Progenitor cell of endocrine pancreas (in vitro differentiated cells): ENCODE measurements at places on chromosomes 12 and 14.

DNA sequence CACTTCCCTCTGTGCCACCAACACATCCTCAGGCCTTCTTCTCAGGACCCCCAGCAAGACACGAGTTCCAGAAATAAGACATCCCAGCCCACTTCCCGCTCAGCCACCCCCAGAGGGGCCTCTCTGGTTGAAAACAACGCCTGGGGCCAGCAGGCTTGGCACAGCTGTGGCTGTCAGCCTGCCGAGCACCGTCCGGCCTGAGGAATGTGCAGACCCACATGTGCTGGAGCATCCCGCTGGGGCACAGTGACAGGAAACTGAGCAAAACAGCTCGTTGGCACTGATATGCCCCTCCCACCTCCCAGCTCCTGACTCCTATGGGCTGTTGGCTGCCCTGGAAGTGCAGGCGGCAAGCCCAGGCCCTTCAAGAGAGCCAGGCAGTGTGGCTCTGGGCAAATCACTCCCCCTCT is 1.4 kb downstream of the SYNE3 start:
- no peak for DNase-seq

DNA sequence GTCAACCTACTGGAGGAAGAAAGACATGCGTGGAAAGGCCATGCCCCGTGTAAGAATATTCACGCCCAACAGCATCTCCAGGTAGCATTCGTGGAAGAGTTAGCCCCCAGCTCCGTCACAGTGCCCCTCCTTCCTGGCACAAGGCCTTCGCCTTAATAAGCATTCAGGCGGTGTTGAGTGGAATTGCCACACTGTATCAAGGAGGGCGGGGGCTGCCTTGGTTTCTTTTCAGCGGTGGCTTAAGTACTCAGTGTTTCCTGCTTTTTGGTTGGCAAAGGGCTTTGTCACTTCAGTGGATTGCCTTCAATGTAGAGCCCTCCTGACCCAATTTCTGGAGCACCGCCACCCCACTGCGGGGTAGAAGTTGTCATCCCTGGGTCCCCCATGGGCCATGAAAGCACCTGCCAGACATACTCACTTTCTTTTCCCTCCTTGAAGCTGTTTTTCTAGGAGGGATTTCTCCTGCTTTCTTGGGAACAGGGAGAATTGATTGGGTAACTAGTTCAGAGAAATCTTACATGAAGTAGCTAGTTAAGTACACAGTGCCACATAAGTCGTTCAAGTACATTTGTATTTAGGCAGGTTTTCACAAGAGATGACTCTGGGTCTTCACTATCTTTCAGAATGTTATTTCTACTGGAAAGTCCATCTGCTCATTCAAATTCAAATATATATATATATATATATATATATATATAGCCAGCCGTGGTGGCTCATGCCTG is 65.5 kb upstream of the STON2 start:
- DNase-seq: no peak

DNA sequence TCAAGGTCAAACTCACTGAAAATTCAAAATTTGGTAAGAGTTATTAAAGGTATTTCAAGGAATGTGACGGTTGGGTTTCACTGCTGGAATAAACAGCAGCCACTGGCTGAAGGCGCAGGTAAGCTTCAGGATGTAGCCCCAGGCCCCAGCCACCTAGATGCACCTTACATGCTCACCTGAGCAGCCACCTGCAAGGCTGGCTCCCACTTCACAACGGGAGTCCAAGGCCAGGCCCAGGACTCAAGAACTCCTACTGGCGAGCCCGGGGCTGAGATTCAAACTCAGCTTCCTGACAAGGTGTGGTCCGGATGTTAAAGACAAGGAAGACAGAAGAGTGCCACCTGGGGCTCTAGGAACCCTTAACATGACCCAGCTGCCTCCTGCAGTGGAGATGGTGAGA is 78.4 kb downstream of the ITPK1 start:
- no peak for DNase-seq

DNA sequence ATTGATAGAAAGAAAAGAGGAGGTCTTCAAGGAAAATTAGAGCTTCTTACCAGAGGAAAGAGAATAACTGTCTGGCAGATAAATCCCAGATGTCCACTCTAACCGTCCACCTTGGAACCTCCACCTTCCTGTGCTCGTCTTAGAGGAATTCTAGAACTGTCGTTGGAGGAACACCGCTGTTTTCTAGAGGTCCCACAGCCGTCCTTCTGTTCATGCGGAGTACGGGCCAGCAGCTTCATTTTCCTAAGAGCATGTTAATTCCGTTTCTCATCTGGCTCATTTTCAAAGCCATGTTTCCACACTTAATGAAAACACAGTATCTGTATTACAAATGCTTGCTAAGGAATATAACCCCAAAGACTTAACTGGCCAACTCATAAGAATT is 107.9 kb upstream of the ESRRB start:
- DNase-seq: no peak
